ENCODE measurements at places on chromosomes 3 and 15. TPM values are rescaled to one million over a fixed set of nuclear protein-coding genes. Genes with fewer than 3 reads are reported as not detected.

LAMB2 gene
- polyA plus RNA-seq: 95.3 TPM

SH3BP5 gene
- 63.0 TPM for polyA plus RNA-seq

DNA sequence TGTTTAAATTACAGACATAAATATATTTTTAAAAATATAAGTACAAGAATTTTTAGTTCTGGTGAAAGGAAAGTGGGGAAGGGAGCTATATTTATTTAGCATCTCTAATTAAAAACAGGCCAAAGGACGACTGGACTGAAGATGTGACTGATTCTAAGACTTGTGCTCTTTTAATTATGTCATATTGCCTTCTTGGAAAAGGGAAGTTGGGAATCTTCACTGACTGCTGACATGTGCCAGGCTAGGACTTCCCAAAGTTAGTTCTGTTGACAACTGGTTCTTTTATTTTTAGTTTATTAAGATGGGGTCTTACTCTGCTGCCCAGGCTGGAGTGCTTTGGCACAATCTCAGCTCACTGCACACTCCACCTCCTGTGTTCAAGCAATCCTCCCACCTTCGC lies 13.5 kb downstream of the CNOT10 start:
- DNase-seq: no peak

- DNase-seq: no peak
Measured at GRCh38 chr3:187198490-187198889, 1.2 kb downstream of the RTP1 start.

GRCh38 chr3:160129459-160130061 lies 95.7 kb upstream of the C3orf80 start:
- no peak for DNase-seq

Measured in psoas muscle (tissue), 8 donors.